Choroid plexus epithelial cell (primary cell): ENCODE measurements at places on chromosomes 11 and 22.

DNA sequence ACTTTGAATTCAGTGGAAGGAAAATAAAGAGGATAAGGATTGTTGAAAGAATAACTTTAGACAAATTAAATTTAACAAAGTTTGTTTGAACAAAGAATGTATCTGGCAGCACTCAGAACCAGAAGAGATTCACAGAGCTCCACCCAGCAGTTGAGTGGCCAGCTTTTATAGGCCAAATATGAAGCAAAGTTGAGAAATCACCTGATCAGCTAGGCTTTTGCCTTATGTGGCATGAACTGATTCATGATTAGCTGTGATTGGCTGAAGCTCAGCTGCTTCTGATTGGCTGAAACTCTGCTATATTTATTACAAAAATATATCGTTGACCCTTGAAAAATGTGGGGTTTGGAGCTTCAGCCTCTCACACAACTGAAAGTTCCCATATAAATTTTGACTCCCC, 62.6 kb downstream of the PIWIL4 start:
- DNase-seq = no peak

GRCh38 chr22:37752189-37753087, 55.3 kb upstream of the GCAT start:
- peak; percentile 88 for DNase-seq

DNA sequence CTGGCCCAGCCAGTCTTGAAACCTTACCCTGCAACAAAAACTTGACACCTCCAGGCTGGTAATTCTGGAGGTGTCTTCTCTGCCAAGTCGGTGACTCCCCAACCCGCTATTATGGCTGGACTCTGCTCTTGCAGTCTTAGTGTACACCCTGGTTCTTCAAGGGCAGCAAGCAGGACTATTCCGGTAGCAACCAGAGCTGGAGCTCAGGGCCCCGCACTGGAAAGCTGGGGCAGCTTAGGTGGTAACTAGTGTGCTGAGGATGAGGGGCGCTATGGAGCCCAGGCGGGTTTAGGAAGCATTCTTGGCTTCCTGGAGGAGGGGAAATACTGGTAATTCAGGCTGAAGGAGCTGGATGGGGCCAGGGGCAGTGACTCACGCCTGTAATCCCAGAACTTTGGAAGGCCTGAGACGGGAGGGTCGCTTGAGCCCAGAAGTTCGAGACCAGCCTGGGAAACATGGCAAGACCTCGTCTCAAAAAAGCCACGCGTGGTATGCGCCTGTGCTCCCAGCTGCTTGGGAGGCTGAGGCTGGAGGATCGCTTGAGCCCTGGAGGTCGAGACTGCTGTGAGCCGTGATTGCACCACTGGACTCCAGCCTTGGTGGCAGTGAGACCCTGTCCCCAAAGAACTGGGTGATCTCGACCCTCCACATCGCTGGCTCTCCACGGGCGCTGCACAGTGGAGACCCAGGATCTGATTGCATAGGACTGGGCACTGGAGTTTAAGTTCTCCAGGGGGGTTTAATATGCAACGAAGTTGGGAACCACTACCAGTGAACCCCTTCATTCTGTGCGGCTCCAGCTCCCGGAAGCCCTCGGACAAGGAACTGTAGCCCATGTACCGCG, 10.6 kb upstream of the AIFM3 start:
- no peak for DNase-seq

DNA sequence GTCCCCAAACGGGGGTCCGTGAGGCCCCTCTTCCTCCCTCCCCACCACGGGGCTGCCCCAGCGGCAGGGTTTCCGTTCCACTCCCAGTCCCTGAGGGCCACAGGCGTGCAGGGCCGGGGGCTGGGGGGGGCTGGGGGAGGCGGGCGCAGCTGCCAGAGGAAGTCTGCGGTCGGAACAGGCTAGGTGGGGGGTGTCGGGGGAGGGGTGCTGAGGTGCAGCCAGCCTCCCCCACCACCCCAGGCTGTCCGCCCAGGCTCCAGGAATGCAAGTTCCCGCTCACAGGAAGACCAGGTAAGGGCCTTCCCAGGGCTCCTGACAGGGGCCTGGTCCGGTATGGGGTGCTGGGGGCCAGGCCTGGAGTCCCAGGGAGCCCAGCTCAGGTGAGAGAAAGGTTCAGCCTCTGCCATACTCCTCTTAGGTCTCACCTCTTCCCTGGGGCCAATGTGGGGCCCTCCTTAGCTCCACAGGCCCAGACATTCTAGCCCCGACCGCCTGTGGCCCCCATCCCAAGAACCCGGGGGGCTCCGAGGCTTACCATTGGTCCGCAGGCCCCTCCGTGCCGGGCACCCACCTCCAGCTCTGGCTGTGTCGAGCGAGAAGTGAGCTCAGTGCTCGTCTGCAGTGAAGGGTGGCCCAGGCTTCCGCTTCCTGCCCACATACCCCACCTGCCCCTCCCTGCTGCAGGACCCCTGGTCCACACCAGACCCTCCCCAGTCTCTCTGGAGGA, at the start of gene PTPRCAP:
Gene PTPRCAP (minus strand): TSS at position 601 of the 727 bp plus-strand sequence. CDS start 63 bp downstream, at position 538.
- DNase-seq = no peak

DNA sequence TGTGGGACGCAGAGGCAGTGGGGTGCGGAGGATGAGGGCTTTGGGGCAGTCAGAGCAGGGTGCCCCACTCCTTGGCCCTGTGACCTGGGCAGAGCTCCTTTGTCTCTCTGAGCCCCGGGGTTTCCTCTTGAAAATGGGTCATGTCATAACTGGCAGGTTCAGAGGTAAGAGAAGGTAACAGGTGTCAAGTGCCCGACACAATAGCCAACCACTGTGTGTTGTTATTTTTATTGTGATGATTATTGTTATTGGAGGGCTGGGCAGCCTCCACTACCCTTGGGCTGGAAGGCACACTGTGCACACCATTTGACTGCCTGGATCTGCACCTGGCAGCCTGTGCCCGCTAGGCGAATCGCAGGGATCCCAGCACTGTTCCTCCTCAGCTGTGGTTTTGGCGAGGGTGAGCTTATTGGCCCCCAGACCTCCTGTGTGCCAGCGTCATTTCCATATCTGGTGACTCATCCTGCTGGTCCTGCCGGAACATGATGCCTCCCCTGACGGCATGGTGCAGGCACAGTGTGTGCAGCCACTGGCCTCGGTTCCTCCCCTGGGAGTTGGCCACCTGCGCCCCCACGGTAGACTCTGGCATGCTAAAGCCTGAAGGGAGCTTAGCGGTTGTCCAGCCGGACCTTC, 15.4 kb upstream of the SOX10 start:
- DNase-seq = peak; percentile 53

- no peak for DNase-seq
These were observed 66.3 kb downstream of the ZC3H12C start for GRCh38 chr11:110159476-110159875.

DNA sequence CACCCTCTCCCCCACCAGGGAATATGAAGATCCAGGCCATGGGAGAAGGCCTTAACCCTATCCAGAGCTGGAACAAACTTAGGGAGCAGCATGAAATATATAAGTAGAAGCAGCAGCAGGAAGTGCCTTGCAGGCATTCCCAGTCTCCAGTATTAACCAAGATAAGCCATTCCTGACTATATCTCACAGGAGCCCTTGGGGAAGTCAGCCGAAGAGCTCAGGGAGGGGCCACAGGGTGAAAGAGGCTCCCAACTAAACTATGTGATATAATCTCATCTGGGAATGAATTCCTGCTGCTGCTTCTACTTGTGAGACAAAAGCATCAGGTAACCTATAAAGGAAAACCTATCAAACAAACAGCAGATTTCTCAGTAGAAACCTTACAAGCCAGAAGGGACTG, 36.1 kb upstream of the GUCY1A2 start:
- DNase-seq = no peak

- DNase-seq = no peak
These were observed 4.8 kb upstream of the NAP1L4 start for GRCh38 chr11:2996976-2997375.
